ENCODE measurements at places on chromosomes 6 and 20. TPM values are rescaled to one million over a fixed set of nuclear protein-coding genes. Genes with fewer than 3 reads are reported as not detected.

Gene ADGRF4
- total RNA-seq, result under 0.01 TPM

Gene E2F1
- total RNA-seq, result 2.1 TPM

Gene TGM2
- 58.6 TPM for total RNA-seq

Gene CDSN
- total RNA-seq, result not detected

Gene GSTA2
- total RNA-seq, result not detected

Gene ANGPT4
- total RNA-seq, result under 0.01 TPM

Gene TRIM26
- 22.5 TPM for total RNA-seq

Measured in fibroblast of lung (primary cell).